ENCODE measurements at places on chromosomes 6 and 20.

GRCh38 chr6:42440027-42440426 lies 11.7 kb downstream of the TRERF1 start:
- DNase-seq = no peak

DNA sequence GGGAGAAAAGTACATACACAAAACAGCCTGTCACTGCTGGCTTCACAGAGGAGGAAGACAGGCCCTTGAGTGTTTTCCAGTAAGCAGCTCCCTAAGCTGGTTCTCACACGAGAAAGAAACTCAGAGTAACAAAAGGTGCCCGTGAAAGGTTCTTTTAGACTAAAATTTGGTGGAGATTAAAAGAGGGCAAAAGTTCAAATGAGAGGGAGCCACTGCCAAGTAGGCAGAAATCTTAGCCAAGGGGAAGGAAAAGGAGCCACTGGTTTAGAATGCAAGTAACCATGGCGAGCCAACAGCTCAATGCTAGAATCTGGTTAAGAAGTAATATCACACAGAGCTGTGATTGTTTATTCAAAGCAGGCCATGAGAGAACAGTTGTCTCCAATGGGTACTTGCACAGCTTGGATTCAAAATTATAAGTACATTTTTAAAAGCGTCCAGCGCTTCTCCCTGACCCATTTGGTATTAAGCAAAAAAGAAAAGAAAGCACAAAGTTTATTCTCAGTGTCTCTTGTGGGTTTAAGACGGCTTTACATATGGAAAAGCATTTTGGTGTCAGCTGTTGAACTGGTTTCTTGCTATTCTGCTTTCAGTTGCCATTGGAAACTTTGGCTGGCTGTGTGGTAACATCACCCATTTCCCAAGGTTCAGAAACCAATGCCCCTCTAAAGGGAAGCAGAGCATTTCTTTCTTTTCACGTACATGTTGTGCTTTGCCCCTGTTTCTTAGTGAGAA lies 648.5 kb downstream of the RNF144B start:
- DNase-seq = peak; percentile 22

DNA sequence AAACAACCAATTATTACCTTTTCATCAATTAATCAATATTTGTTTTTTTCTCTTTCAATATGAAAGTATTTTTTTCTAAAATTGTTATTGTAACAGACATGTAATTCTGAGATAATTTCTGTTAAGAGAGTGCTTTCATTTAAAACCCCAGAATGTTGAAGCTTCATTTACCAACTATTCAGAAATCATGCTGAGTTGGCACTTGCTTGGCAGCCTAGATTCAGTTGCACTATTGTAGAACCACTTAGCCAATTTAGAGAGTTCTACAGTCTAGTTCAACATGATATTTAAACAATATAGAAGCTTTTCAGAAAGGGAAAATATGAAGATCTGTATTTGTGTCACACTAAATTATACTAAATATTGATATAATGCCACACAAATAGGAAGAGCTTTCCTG lies 56.1 kb upstream of the NKAIN2 start:
- no peak for DNase-seq

DNA sequence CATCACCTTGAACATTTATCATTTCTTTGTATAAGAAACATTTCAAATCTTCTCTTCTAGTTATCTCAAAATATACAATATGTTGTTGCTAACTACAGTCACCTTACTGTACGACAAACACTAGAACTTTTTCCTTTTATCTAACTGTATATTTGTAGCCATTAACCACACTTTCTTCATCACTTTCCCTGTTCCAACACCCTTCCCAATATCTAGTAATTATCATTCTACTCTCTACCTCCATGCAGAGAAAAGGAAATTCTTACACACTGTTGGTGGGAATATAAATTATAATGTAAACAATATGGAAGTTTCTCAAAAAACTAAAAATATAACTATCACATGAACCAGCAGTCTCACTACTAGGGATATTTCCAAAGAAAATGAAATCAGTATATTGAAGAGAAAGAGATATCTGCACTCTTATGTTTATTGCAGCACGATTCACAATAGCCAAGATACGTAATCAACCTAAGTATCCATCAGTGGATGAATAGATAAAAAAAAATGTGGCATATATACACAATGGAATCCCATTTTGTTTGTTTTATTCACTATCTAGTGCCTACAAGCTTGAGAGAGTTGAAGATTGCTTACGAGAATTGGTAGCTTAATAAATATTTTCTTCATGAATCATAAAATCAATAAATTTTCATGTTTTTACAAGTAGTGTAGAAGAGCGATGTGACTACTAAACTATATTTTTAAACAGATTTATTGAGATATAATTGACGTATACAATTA lies 2.4 kb downstream of the RHAG start:
- no peak for DNase-seq

- DNase-seq = no peak
These were observed 1.8 kb upstream of the DCBLD1 start for GRCh38 chr6:117480651-117481050.

- no peak for DNase-seq
These were observed 62.4 kb downstream of the TXNDC5 start for GRCh38 chr6:7848229-7848628.

GRCh38 chr20:24694157-24694726 lies 224.8 kb downstream of the SYNDIG1 start:
- DNase-seq = no peak

- DNase-seq = no peak
These were observed 38.8 kb downstream of the PLN start for GRCh38 chr6:118586746-118587485.

DNA sequence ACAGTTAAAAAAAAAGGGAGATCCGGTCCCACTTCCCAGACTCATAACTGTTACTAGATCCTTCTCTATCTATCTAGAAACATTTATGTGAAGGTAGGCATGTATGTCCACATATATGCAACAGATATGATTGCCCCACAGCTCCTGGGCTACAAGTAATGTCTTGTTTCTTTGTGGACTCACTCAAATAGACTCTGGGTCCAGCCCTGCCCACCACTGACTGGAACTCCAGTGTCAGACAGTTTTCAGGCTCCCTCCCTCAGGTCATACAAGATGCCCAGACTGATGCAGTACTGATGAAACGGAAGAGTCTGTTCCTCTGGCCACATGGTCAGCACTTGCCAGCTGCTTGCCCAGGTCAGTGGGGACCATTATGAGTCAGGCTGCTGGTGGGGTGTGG lies 30.8 kb upstream of the IER3 start:
- DNase-seq = no peak

- no peak for DNase-seq
These were observed 450.8 kb upstream of the SOX4 start for GRCh38 chr6:21142741-21143140.

- DNase-seq = no peak
These were observed 399.9 kb downstream of the TAF4 start for GRCh38 chr20:61665528-61666470.

GRCh38 chr6:10382322-10382721 lies 32.6 kb downstream of the TFAP2A start:
- no peak for DNase-seq

- no peak for DNase-seq
These were observed 47.8 kb upstream of the TAGAP start for GRCh38 chr6:159092631-159093030.

Data from substantia nigra (tissue), 51 donors.